ENCODE measurements at places on chromosomes 12 and 14.

GRCh38 chr12:10110256-10110844 lies 11.6 kb upstream of the CLEC1A start:
- no peak for DNase-seq

- DNase-seq, result no peak
Measured at GRCh38 chr12:2013086-2013485, 8.8 kb upstream of the DCP1B start.

DNA sequence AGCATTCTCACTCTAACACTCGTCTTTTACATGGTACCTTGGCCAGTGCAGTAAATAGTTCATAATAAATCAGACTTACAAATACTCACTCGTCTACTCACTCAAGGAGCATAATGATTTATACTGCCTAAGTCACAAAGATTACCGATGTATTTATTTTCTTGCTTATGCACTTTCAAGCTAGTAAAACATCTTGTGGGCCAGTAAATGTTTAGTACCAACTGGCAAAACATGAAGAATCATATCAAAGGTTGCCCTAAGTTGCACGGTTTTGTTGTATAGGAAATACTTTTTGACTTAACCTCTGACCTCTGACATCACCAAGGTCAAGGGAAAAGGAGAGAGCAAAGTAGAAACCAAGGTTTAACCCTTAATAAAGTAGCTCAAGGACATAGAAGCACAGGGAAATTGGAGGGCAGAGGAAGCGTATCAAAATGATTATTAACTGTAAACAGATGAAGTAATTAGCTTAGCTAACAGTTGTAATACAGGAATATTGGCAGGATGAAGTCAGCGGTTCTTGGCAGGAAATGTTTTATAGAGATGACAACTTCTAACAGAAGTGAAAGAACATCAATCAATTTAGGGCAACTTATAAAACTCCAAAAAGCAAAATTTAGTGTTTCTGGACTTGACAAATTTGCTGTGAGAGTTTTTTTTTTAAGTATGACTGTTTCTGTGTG lies 131.9 kb downstream of the HMGA2 start:
- DNase-seq, result no peak

DNA sequence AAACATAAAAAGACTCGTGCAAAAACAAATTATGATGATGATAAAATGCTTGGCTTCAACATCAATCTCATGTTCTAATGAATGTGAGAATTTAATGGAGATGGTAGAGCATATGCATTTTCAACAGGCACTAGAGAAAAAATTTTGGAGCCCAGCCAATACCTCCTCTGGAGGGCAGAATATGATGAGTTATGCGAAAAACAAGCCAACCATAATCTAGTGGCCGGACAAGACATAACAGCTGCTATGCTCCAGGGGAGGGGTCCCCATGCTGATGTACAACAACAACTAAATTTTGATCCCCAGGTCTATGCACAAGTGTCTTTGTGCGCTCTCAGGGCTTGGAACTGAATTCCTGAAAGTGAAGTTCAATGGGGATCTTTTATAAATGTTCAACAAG lies 1197.5 kb downstream of the LRFN5 start:
- DNase-seq, result no peak

- no peak for DNase-seq
Measured at GRCh38 chr12:69927164-69927563, 102.1 kb downstream of the MYRFL start.

GRCh38 chr12:79388011-79388410 lies 302.8 kb downstream of the PAWR start:
- DNase-seq, result no peak

- no peak for DNase-seq
Measured at GRCh38 chr14:86505808-86506207, 975.9 kb downstream of the FLRT2 start.

- DNase-seq, result no peak
Measured at GRCh38 chr12:122084857-122085405, 6.4 kb downstream of the MLXIP start.

- no peak for DNase-seq
Measured at GRCh38 chr12:128910629-128911028, 57.4 kb downstream of the GLT1D1 start.

DNA sequence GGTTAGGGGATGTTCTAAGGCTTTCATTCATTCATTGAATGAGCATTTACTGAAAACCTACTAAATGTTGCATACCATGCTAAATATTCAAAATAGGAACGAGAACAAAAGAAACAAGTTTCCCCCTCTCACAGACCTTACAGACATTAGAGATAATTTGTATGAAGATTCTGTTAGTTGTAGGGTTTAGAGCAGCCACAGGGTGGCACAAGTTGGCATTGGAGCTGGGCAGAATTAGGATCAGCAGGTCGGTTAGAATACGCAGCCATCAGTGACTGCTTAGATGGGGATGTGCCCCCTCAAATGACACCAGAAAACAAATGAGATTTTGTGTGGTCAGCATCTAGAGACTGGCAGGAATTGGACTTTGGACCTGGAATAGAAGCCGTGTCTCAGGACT lies 166.3 kb upstream of the DAAM1 start:
- no peak for DNase-seq

GRCh38 chr14:87142551-87143211 lies 850.3 kb downstream of the GALC start:
- DNase-seq, result no peak

DNA sequence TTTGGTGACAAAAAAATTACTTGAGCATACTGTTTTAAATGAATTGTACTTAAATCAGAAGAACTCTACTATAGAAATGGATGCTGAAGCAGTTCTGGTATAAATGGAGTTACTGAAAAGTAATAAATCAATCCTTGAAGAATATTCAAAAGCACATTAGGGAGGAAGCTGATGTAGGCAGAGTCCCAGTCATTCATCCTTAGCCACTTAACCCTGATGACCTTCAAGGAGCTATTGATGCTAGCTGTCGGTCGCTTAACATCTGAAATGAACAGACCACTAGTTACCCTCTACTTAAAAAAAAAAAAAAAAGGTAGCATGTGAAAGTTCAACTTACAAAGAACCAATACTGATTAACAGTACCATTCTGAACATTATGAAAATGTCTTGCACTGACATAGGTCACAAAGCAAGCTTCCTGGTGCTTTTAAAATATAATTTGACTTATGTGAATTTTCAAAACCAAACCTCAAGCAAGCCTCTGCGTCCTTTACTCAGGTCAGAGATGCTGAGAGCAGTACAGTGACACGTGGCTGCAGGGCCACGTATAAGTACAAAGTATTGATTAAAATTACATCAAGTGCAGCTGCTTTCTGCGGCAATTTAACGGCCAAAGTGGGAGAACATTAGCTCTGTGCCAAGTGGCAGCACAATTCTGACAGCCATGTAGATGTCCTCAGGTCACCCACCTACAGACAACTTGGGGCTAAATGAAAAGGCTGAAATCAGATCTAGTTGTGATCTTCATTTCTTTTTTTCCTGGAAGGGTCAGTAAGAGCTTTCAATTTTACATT lies 18.1 kb downstream of the PPM1H start:
- DNase-seq, result no peak

GRCh38 chr12:93751864-93752610 lies 74.9 kb downstream of the CRADD start:
- DNase-seq, result no peak

DNA sequence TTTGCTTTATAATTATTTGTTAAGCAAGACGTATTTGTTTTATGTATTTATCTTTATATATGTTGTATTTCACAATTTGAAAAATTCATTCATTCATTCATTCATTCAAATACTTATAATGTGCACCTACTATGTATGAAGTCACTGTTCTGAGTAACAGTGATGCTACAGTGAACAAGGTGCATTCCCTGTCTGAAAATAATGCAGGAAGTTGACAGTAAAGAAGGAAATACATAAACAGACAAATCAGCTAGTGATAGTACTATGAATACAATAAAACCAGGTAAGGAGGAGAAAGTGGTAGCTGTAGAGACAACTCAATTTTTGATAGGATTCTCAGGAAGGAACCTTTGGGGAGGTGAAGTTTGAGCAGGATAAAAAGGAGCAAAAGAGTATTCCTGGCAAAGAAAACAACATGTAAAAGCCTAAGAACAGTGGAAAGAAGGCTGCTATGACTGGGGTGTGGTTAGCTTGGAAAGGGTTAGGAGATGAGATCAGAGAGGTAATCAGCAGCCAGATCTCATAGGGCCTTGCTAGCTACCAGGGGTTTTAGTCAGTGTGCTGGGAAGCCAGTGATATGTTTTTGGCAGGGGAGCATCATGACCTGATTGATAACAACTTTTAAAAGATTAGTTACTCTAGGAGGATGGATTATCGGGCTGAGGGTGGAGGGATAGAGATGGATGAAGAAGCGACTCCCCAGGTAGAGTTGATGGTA lies 17.4 kb downstream of the BICDL1 start:
- no peak for DNase-seq

GRCh38 chr12:131882804-131883520 lies 11.5 kb upstream of the ULK1 start:
- no peak for DNase-seq

- no peak for DNase-seq
Measured at GRCh38 chr12:103801709-103802585, 39.1 kb downstream of the NT5DC3 start.

GRCh38 chr14:90555126-90556011 lies 158.5 kb downstream of the CALM1 start:
- DNase-seq, result no peak

DNA sequence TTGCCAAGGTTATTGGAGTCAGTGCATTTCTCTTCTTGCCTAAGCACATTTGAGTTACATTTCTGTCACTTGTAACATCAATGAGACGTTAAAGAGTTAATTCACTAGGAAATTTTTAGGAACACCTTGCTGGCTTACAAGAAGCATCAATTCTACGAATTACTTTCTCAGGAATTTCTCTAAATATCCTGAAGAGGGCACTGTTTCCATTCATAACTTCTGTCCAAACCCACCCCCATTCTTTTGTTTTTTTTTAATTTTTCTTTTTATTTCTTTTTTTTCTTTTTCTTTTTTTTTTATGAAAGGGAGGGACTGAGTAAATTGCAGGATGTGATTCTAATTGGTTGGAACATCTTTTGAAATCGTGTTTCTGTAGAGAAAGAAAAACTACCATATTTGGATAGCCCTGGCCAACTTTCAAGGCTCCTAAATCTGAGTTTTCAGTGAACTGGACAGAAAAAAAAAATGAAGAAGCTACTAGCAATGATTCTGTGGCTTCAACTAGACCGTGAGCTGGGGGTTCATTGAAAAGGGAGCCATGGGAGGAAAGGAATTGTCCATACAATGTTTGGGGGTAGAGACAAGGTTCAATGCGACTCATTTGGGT lies 285.3 kb downstream of the DAD1 start:
- no peak for DNase-seq

DNA sequence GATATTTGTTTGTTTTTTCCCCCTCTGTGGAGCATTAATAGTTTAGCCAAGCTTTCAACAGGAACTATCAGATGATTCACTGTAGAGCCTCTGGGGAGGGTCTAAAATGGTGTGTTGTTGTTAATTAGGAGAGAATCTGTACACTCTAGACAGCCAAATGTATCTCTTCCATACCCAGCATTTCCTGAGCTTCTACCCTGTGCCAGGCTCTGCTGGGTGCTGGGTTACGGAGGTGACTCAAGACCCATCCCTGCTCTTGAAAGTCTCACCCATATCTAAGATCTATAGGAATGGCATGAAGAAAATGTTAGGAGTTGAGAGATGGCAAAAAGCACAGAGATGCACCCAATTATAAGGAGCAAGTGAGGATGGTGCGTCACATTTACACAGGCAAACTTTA lies 245.8 kb downstream of the C12orf75 start:
- no peak for DNase-seq

GRCh38 chr12:123761841-123762714 lies at the start of gene DNAH10:
DNAH10 (plus strand) TSS chr12:123762301; CDS start chr12:123762337, 36 bp downstream.
- no peak for DNase-seq

DNA sequence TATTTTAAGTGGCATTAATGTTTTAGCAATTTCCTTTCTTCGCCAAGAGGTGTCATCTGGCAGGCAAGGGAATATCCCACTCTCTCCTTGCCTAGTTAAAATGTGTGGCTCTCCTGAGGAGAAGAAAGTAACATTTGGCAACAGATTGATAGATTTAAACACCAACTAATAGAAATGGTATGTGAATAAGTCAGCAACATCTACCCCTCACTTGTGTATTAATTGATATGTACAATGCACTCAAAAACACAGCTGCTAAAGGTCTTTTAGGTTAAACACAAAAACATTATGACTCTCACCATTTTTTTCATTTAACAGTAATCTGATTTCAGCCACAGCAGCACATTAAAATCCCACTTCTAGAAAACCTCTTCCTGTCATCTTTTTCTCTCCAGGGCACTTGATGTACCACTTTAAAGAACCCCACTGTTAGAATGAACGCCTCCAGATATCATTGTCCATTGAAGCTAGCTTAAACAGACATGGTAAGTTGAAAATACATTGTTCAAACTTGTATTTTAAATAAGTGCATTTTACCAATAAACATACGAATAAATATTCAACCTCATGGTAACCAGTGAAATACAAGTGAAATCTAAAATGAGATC lies 151.7 kb downstream of the RPAP3 start:
- no peak for DNase-seq

- DNase-seq, result no peak
Measured at GRCh38 chr14:42710071-42710470, 1103.4 kb downstream of the LRFN5 start.

GRCh38 chr14:74846168-74846567 lies 29.8 kb downstream of the PROX2 start:
- DNase-seq, result no peak

GRCh38 chr14:54443981-54444380 lies 2.8 kb upstream of the CNIH1 start:
- DNase-seq, result no peak

DNA sequence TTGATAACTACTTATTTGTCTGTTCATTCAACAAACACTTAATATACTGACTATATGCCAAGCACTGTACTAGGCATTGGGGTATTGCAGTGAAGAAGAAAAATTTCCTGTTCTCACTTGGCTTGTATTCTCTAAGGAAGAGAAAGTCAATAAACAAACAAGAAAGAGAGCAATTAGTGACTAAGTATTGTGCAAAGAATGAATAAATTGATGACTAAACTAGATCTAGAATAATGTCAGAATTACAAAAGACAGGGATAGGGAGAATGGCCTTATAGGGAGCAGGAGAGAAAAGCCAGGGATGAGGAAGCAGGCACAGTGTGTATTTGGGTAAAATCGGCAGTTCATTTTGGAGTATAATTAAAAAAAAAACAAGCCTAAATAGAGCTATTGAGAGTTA lies 4.2 kb upstream of the LIN7A start:
- DNase-seq, result no peak
